T-helper 2 cell treated with Interferon-gamma antibody and Interleukin-4, amounts not matched to agents 5 μg/mL and 100 μg/mL, for 36 hours (primary cell): ENCODE measurements at places on chromosomes 7 and 10.

DNA sequence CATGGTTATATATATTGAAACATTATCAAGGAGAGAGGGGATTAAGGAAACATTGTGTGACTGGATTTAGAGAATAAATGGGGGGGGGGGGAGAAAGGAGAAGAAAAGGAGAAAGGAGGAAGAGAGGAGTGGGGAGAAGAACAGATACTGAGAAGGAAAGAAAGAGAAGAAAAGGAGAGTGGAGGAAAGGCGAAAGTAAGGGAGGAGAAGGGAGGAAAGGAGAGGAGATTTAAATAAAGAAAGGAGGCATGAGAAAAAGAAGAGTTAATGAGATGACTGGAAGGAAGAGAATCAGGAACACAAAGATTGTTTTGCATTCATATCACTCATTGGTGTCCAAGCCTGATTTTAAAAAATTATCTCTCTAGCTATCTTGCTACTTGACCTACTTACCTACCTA lies 16.1 kb upstream of the TSPAN12 start:
- no peak for DNase-seq

GRCh38 chr10:133143200-133143533 lies 16.9 kb upstream of the KNDC1 start:
- no peak for DNase-seq

GRCh38 chr10:26441491-26442214 lies 3.5 kb downstream of the APBB1IP start:
- no peak for DNase-seq

GRCh38 chr10:116671274-116671926 lies 50.6 kb downstream of the PNLIPRP2 start:
- DNase-seq: no peak

DNA sequence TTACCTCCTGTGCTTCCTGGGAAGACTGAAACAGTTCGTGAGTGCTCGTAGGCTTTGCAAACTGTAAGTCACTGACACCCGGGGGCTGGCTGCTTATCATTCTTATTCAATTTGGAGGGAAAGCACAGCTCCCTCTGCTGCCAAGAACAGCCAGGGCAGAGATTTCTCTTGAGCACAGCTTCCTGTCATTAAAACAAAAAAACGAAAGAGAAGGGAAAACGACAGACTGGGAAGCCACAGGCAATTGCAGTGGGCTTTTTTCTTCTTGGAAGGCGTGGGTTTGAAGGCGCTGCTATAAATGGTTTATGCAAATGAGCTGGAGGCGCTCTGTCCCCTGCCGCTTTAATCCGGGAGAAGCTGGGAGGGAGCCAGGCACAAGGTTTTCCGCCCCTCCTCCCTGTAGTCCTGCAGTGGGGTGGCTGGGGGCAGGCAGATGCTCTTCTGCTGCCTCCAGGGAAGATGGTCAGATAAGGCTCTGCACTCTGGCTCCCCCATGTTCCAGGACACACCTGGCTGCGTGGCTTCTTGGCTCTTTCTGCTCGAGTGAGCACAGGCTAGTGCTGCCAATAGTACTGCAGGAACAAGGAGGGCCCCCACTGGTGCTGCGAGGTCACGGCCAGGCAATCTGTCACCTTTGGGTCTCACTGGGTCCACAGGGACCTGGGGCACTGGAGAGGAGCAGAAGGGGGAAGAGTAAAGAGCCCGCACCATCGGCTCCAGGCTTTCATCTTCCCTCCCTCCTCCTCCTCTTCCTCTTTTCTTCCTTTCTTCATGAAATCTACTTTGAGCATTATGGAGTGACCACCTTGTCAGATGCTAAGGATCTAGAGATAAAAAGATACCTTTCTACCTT lies 49.5 kb downstream of the NEURL1 start:
- DNase-seq: peak; percentile 17
